ENCODE measurements at places on chromosomes 2 and 18.

GRCh38 chr2:160492401-160493226 is 993 bp downstream of the RBMS1 start:
- DNase-seq = peak; percentile 10

- DNase-seq = no peak
Observed at GRCh38 chr18:42915299-42915698, 200.2 kb downstream of the RIT2 start.

GRCh38 chr2:240730501-240731177 is 39.0 kb downstream of the AQP12A start:
- DNase-seq = no peak

DNA sequence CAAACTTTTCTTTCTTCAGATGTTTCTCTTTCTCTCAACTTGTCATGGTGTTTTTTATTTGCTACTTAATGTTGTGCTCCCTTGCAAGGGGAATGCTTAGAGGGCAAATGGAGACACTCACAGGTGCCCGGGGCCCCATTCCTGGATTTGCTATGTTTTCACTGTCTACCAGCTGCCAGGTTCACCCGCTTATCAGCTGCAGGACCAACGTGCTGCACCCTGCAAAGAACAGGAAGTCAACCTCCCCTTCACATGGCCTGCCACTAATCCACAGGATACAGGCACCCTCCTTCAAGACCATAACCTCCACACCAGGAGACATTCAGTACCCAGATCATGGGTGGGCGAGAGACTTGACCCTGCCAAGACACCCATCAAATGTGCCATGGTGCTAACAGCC is 237.6 kb upstream of the STON1 start:
- DNase-seq = no peak

DNA sequence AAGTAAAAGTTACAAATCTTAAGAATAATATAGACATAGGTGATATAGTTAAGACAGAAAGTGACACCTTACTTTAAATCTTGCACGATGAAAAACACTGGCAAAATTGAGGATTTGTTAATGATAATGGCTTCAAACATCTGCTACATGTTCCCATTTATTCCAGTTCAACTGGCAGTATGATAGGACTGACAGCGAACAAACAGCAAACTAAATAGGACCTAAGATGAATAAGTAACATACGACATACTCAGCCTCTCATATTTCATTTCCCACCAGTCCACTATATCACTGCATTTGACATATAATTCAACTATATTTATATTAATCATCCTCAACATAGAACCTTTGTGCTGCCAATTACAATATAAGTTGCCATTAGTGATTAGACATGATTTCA is 36.3 kb downstream of the ACVR1C start:
- DNase-seq = no peak

DNA sequence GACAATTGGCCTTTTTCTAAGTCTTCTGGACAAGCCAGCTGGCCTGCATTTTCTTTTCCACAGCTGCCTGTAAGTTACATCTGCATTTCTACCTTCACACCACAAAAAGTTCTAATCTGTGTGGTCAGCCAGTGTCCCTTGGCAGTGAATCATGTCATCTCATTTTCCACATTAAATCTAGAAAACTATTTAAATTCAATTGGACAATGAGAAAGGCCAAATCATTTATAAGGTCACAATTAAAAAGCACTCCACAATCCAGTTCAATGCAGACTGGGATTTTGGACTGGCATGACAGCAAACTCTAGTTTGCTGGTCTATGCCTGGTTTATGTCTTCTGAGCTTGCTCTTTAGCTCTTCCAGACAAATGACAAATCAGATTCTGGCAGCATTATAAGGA is 494.2 kb upstream of the SPHKAP start:
- no peak for DNase-seq

DNA sequence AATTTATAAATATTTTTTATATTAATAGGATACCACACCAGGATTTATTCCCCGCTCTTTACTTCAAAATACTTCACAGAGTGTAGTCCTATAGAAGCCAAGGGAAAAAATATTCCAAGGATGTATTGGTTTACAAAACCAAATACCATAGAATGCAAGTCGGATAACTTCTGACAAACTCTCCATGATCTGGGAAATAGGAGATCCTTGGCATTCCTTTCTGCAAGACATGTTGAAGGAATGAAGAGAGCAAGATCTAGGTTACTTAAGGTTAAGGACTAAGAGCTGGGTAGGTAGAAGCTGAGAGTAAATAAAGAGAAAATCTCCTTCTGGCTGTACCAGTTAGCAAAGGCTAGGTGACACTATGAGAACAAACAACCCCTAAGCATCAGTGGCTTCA is 141.2 kb downstream of the LRATD1 start:
- no peak for DNase-seq

DNA sequence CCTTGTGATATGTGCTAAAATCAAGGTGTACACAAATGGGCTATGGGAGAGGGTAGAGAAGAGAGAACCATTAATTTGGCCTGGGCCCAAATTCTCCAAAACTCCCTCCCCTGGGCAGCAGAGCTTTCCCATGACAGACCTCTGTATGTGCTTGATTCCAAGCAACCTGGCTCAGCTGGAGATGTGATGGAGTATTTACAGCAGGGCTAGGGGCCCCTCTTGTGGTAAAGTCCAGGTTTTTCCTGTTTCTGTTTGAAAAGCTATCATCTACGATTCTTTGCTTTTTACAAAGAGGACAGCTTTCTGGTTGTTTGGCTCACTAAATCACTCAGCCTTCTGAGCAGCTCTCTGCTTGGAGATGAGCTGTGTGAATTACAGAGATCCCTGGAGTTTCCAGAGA is 40.3 kb downstream of the KCNS3 start:
- no peak for DNase-seq

GRCh38 chr2:46804794-46805193 is 110.8 kb downstream of the MCFD2 start:
- no peak for DNase-seq

DNA sequence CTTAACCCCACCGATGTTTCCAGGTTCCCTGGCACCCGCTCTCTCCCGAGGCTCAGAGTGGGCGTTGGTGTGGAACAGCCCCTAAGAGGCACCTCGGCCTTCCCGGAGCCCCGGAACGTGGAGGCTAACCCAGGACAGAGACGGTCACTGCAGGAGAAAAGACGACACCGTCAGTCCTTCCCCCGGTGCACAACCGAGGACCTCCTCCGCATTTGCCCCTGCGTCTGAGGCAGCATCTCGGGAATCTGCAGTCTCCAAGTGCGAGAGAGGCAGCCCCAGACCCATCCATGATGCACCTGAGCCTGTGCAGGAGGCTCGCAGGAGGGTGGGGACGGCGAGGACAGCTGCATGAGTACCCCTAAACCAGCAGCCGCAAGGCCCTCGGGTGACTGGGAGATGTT is 204.9 kb upstream of the SALL3 start:
- DNase-seq = no peak

- no peak for DNase-seq
Observed at GRCh38 chr2:175877845-175878544, 124.1 kb downstream of the LNPK start.

GRCh38 chr2:241812730-241813643 is 4.0 kb downstream of the NEU4 start:
- no peak for DNase-seq

DNA sequence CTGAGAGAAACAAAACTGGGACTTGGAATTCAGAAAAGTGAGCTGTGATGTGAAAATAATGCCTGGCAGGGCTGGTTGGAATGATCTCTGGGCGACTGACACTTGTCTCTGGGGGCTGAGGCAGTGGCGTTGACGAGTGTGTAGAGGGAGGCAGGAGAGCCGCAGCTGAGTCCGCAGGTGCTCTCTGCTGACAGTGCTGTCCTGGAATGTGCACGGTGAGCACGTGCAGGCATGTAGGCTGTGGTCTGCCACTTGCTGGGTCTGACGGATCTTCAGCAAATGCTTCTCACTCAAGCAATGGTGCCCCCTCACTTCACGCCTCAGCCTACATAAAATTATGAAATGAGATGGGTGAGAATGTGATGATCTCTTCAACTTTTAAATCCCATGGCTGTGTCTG is 38.5 kb upstream of the ATP9B start:
- DNase-seq = no peak

GRCh38 chr2:189522435-189523151 is 58.0 kb downstream of the SLC40A1 start:
- no peak for DNase-seq

DNA sequence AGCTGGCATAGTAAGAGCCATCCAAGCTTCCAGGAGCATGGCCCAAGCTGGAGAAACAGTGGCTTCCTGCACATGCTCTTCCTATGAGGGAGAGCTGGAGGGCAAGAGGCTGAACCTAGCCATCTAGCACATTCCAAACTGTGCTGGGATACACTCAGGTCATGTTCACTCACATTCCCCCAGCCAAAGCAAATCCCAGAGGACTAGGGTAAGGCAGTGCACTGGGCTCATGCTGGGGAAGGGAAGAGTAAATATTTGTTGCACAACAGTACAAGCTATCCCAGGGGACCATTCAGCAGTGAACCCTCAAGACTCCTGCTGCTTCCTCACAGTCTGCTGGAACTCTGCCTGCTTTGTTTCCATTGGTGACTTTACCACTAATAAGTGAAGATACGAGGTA is 20.7 kb upstream of the GYPC start:
- no peak for DNase-seq

DNA sequence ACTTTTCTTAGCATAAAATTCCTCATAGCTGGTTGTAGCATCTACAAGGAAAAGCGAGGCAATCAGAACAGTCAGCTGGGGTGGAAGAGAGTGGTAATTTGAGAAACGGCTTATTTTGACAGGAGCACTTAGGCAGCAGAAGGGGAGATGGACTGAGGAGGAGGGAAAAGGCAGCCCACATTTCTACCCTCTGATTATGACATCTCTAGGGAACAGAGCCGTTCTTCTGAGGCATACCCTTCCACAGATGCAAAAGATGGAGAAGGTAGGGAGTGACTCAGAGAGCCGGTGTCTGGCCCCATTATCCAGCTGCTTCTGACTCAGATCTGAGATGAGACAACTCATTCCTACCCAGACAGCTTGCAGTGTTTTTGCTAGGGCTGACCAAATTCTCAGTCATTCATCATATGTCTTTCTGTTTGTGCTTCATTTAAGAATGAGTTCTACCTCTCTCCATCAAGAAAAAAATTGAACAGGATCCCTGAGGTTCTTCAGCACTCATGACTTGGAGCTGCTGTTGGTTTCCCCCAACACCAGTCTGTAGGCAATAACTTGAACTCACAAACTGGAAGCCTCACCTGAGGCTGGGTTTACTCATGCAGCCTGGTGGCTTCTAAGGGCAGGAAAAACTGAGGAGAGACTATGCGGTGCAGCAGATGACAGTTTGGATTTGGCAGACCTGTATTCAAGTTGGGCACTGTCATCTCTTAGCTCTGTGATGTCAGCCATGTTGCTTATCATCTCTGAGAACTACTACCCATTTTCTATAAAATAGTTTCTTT is 15.9 kb upstream of the SEC11C start:
- DNase-seq = no peak

GRCh38 chr18:63603772-63604171 is 16.6 kb downstream of the SERPINB13 start:
- no peak for DNase-seq

GRCh38 chr2:119114266-119114665 is 44.3 kb downstream of the C1QL2 start:
- DNase-seq = no peak

- no peak for DNase-seq
Observed at GRCh38 chr2:6970976-6971480, 53.8 kb downstream of the RNF144A start.

GRCh38 chr2:236853585-236854051 is 232.1 kb upstream of the COPS8 start:
- DNase-seq = no peak

DNA sequence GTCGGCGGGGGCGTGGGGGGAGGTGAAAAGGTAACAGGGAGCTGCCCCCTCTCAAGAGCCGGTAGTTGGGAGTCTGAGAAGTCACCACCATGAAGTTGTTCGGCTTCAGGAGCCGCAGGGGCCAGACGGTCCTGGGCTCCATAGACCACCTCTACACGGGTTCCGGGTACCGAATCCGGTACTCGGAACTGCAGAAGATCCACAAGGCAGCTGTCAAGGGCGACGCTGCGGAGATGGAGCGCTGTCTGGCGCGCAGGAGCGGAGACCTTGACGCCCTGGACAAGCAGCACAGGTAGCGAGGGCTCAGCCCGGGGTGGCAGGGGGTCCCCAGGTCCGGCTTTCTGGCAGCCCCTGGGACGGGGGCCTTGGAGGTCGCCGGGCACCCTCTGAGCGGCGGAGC is 47.1 kb upstream of the ZNF519 start:
- no peak for DNase-seq

DNA sequence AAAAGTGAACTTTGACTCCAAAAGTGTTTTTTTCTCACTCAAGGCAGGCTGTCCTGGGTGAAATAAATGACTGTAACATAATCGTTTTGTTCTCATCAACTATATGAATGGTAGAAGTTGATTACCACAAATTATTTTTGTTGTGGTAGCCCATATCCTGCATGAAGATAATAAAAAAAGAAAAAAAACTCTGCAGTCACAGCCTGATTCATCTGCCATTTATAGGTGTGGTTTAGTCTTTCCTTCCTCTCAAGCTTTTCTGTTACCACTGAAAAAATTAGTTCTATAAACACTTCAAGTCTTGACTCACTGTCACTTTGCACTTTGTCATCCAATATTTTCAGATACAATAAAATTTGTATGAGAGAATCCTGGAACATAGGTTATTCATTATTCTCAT is 522.0 kb downstream of the PLCL1 start:
- no peak for DNase-seq

DNA sequence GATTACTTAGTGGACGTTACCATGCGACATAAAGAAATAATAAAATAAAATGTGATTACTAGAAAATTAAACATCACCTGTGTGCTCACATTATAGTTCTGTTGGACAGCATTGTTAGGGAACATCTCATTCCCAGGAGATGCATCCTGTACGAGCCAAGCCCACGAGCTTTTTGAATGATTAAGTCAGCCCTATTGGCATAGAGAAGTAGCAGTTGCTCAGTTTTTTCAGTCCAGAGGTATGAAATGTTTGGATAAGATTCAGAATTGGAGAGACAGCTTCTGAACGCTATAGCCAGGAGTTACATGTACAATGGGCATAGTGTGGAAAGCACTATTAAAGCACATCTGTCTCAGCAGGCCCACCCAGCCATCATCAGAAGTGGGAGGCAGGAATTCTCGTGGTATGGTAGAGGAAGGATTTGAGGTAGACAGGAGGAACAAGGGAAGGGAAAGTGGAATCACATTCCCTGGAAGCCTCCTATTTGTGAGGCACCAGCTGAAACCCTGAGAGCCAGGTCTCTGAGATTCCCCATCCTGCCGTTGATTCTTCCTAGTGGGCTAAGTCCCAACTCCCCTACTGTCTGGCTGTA is 8.6 kb downstream of the SPATS2L start:
- DNase-seq = no peak

- no peak for DNase-seq
Observed at GRCh38 chr18:13577781-13578180, 148.6 kb downstream of the FAM210A start.

DNA sequence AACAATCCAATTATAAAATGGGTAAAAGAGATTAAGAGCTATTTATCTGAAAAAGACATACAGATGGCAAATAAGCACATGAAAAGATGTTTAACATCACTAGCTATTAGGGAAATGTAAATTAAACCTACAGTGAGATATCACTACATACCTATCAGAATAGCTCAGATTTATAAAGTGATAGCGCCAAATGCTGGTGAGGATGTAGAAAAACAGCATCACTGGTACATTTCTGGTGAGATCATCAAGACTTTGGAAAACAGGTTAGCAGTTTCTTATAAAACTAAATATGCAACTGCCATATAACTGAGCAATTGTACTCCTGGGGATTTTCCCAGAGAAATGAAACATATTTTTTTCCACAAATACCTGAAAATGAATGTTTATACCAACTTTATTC is 100.4 kb downstream of the ACOXL start:
- no peak for DNase-seq

- DNase-seq = no peak
Observed at GRCh38 chr2:113977660-113978523, 88.0 kb downstream of the ACTR3 start.

GRCh38 chr2:222424276-222424728 is at the start of gene SGPP2:
Gene SGPP2, plus strand, starts transcription at chr2:222424543. Its CDS starts 60 bp downstream, at chr2:222424603.
- no peak for DNase-seq
